Right ventricle myocardium inferior (tissue), 1 donor: ENCODE measurements at places on chromosomes 3 and 15. TPM values are rescaled to one million over a fixed set of nuclear protein-coding genes. Genes with fewer than 3 reads are reported as not detected.

- no peak for DNase-seq
Observed at GRCh38 chr3:174376346-174376745, 482.8 kb upstream of the NAALADL2 start.

GRCh38 chr15:36008719-36009118 lies 462.8 kb upstream of the DPH6 start:
- DNase-seq, result no peak

GRCh38 chr3:97121386-97121785 lies 307.0 kb downstream of the EPHA6 start:
- DNase-seq, result no peak

DNA sequence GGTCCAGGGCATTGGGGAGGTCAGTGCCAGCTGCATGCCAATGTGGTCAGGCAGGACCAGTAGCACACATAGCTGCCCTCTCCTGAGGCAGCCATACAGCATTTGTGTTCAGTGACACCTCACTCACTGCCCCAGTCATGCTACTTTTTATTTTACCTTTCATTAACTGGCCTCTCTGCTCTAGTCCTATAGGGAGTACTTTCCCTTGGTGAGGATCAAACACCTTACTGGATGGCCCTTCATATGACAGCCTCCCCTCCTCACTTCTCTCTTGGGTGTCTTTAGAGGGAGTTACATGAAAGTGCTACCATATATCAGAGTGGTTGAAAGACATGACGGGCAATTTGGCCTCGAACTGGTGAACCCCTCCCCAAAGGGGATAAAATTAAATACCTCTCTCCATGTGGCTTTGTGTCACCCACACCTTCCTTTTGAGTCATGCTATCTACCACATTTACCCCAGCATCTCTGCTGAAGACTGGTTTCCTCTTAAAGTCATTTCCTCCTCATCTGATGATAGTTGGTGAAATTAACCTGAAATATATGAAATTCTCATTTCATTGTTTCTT lies 17.6 kb downstream of the RLBP1 start:
- DNase-seq, result no peak

Gene CPNE9
- total RNA-seq, result not detected

Gene TIPIN
- 2.8 TPM for total RNA-seq

Gene SST
- total RNA-seq, result not detected

Gene SMAD6
- total RNA-seq, result 16.2 TPM

- no peak for DNase-seq
Observed at GRCh38 chr3:126607214-126607908, 47.6 kb downstream of the TXNRD3 start.

DNA sequence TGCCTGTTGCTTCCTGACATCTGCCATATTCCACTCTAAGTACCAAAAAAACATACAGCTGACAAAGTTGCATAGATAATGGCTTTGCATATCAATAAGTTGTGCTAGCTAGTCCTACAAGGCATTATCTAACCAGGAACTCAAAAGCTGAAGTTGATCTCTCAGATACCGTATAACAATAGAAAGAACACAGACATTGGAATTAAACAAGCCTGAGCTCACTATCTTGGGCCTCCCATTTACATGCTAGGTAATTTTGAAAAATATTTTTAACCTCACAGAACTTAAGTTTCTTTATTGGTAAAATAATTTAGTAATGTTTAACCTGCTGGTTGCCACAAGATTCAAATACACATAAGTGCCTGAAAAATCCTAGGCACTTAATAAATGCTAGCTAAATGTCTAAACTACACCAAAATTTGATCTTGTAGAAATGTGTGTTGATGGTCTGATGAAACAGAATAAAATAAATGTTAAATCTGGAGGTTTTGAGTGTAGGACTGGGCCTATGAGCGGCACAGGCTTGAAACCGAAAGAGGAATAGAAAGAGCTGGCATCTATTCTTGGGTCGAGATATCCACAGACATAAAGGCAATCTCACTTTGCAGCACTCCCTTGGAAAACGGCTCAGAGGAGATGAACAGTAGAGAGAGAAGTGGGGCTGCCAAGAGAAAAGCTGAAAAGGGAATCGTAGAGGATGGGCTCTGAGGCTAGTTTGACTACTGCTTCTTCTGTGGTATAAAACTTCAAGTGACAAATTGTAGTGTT lies 29.9 kb upstream of the TTC14 start:
- no peak for DNase-seq

- no peak for DNase-seq
Observed at GRCh38 chr15:73727330-73727976, 25.7 kb downstream of the INSYN1 start.
